Activated CD4-positive, alpha-beta T cell treated with anti-CD3 and anti-CD28 coated beads, Interleukin-2, amount 50 U/mL, for 48 hours (primary cell): ENCODE measurements at places on chromosomes 1 and 21.

DNA sequence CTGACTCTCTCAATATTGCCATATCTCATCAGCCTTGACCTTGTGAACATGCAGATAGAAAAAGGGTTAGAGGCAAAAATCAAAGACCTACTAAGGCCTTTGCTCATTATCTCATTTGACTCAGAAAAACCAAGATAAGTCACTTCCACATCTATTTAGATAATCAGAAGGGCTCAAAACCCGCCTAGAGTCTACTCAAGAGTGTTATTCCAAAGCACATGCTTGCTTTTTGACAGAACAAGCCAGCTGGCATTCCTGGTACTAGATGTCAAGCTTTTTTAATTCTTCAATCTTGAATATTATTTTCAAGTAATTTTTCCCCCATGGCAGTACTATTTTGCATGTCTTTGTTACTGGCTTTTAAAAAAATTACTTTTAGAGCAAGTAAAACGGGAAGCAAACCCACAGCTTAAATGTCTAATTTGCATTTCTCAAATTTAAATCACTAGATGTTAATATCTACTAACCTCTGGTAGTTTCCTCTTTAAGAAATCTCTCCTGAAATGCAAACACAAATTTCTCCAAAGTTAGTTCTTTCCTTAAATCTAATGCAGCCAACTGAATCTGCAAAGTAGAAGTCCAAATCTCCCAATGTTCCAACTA lies 51.5 kb downstream of the APP start:
- DNase-seq, result no peak

DNA sequence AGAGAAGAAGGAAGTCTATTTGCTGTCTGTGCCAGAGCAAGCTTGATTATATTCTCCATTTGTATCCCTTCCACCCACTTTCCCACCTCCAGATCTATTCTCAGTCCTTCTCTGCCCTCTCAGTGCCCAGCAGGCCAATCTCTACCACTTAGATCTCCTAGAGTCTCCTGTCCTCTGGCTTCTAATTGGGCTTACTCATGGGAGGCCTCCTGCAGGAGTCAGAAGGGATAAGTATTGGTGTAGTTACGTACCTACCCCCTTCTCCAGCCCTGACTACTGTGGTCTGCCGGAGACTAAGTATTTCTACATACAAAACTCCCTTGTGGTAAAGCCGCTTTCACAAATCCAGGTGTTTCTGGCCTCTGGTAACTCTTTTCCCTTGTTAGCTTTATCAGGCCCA lies 221.2 kb downstream of the PTGER3 start:
- DNase-seq, result no peak

GRCh38 chr1:2170211-2170610 lies 24.4 kb downstream of the FAAP20 start:
- DNase-seq, result no peak

GRCh38 chr1:114379358-114379757 lies 131.6 kb downstream of the TRIM33 start:
- no peak for DNase-seq

- DNase-seq, result no peak
Observed at GRCh38 chr1:180560200-180560867, 1.6 kb downstream of the OVAAL start.

- no peak for DNase-seq
Observed at GRCh38 chr21:26461500-26461899, 111.6 kb downstream of the CYYR1 start.

DNA sequence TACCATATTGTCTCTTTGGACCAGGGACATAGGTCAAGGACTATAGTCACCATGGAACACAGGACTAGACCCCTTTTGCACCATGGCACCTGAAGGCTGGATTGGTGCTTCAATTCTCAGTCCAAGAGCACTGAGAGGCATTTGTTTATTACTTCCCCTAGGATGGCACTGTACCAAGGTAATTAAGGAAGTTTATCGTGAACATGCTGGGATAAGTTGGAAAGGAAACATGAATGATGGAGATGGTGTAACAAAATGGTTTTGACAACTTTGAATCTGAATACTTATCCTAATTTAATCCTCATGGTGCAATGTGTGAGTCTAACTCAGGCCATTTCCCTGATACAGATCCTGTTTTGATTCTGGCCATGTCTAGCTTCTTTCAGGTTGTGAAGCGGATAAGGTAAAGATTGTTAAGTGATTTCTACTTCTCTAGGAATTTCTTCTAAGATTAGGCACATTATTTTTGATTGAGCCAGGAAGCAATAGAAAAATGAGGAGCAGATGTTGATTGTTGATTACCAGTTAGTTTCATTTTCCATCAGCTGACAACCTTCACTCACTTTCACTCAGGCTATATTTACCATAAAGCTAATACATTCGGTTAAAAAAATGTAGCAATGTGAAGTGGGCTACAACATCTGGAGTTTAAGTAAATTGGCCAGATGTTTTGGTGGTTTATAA lies 37.3 kb upstream of the SIPA1L2 start:
- DNase-seq, result no peak

- no peak for DNase-seq
Observed at GRCh38 chr1:86303041-86303690, 93.0 kb downstream of the ODF2L start.

- DNase-seq, result no peak
Observed at GRCh38 chr1:4773226-4773625, 118.8 kb downstream of the AJAP1 start.

DNA sequence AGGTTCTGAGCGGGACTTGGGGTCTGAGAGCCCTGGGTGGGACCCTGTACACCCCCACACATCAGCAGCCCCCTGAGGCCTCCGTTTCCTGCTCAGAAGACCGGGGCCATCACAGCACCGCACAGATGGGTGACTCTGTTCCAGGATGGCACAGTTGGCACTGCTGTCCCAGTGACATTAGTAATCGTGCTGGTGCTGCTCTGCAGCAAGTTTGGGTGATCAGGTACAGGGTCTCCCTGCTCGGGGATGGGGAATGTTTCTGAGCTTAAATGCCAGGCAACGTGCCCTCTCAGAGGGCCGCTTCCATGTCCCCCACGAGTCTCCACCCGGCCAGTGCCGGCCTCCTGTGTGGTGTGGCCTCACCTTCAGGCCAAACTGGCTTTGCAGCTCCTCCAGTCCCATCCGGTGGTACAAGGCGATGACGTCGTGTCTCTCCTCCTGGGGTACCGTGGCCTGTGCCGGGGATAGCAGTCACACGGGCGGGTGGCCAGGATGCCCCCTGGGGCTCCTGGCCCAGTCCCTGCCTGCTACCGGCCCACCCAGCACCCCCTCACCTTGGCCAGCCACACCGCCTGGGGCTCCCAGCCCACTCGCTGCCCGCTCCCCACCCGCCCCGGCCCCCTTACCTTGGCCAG lies 17.1 kb downstream of the PRXL2B start:
- no peak for DNase-seq

DNA sequence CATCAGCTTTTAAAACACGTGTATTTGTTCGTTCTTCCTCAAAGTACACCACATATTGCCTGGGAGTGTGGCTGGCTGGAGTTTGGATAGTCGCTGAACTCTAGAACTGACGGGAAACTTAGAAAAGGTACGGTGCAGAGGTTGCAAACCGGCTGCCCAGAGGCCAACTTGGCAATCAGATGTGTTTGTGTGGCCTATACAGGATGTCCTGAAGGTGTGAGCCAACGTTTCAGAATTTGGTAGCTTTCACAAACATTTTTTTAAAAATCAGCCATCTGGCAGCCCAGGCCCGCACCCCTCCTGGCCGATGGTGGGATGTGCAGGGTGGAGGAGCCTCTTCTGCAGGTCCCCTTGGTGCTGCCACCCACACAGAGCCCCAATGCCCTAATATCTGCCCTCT lies 73.6 kb upstream of the SLC25A33 start:
- DNase-seq, result no peak

DNA sequence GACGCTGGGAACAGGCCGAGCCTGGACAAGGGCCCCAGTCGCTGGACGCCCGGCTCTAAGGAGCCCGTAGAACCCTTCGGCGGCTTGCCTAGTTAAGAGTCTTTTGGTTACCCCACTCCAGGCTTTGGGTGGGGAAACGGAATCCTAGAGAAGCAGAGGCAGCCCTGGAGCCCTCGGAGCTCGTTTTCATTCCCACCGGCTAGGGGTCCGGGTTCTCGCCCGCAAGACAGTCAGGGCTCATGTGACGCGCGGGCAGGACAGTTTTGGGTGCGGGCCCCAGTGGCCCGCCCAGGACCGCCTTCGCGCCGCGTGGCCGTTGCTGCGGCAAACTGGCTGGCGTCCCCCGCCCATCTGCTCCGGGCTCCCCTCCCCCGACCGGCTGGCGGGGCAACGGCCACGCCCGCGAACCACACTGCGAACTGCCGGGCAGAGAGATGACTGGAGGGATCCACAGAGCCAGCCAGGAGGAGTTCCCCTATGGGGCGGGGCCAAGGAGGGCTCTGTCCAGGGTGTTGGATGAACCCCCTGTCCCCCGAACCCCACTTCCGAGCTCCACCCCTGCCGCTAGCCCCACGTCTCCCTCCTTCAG lies 829 bp upstream of the HES2 start:
- DNase-seq, result peak; percentile 22

- no peak for DNase-seq
Observed at GRCh38 chr1:29793653-29794348, 557.5 kb downstream of the PTPRU start.

DNA sequence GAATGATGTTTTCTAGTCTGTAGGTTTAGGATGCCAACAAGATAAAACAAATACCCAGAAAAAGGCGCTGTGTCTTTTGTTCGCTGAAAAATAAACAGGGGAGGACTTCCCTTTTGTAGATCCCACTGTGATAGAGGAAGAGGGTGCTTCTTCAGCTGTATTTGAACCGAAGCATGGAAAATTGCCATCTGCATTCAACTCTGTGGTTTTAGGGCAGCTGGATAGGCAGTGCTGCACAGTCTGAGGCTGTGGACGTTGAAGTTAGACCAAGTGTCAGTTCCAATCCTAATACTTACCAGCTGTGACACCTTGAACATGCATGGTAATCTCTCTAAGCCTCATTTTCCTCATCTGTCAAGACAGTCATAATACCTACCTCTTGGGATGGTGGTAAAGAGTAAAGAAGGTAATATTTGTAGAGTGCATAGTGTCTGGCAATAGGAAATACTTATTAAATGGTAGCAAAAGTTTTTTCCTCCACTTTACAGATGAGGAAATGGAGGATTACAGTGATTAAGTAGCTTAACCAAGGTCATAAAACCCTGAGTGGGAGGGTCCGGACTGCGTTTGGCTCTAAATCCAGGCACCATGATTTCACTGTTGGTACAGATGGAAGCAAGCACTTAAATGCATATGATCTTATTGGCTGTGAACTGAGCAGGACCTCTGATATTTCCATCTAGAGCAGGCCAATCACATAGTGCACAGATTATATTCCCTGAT lies 48.5 kb downstream of the UTP25 start:
- no peak for DNase-seq

- no peak for DNase-seq
Observed at GRCh38 chr1:231393668-231394067, 28.4 kb downstream of the EGLN1 start.

GRCh38 chr1:184433956-184434502 lies 47.2 kb downstream of the C1orf21 start:
- no peak for DNase-seq

DNA sequence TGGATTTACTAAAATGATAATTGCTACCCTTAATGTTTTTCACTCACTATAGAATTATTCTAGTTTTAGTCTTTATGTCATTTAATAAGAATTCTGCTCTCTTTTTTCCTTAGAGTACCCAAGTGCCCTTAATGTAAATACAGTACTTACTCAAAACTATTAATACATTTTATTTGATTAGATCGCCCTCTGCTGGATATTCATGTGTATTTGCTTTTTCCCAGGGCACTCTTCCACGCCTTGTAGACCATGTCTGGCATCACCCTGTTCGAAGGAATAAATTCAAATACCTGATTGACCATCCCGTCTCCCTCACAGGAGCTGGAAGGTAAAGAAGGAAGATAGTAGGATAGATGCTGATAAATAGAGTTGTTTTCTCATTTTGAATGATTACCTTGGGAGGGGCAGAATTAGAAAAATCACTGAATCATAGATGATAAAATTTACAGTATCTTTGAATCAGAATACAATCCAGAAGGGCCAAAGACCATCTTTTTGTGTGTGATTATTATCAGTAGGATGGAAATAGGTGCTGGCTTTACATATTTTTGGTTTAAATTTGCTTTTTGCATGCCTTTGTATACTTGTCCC lies 4.1 kb downstream of the AXDND1 start:
- DNase-seq, result peak; percentile 27

DNA sequence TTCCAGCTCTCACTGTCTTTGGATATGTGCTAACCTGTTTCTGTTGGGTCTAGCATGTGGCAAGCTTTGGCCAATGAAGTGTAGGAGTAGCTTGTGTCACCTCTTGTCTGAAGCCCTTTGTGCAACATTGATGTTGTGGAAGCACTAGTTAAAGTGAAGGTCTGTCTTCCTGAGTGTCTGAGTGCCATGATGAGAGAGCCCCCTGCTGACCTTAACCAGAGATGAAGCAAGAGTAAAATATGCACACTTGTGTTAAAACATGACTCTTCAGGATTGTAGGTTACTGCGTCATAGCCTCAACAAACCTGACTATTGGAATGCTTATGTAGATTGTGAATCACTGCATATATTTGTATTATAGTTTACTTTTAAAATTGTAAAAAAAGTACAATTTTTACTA lies 103.7 kb downstream of the NCAM2 start:
- DNase-seq, result no peak

DNA sequence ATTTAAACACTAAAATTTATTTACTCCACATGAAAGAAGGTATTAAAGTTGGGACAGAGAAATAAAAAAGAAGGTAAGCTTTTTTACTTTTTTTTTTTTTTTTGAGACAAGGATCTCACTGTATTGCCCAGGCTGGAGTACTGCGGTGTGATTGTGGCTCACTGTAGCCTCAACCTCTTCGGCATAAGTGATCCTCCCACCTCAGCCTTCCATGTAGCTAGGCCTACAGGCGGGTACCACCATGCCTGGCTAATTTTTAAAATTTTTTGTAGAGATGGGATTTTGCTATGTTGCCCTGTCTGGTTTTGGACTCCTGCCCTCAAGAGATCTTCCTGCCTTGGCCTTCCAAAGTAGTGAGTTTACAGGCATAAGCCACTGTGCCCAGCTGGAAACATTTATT lies 106.6 kb downstream of the ITSN1 start:
- DNase-seq, result no peak

DNA sequence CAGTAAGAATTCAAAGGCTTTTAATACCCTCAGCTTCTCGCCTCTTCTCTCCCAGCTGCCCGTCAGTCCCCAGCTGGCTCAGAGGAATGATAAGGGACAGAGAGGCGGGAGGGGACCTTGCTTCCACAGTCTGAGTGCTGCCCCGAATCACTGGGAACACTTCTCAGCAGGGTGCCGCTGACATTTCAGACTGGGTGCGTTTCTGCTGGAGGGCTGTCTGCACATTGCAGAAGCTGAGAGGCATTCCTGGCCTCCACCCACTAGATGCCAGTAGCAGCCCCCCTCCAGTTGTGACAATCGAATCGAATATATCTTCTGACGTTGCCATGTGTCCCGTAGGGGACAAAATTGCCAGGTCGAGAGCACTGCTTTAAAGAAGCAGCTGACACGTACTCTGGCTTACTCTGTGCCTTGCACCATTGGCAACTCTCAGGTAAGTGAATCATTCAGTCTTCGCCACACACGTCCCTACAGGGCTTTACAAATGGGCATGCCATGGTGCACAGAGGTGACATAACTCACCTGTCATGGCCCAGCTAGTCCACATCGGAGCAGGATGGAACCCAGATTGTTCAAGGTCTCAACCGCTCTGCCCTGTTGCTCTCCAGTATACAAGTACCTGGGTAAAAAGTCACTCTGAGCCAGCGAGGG lies 23.9 kb downstream of the CTNNBIP1 start:
- DNase-seq, result no peak

GRCh38 chr1:209038316-209038715 lies 545.2 kb upstream of the CAMK1G start:
- no peak for DNase-seq

GRCh38 chr1:36703526-36704208 lies 221.0 kb upstream of the CSF3R start:
- DNase-seq, result peak; percentile 75

- DNase-seq, result no peak
Observed at GRCh38 chr1:212313616-212314015, 28.4 kb downstream of the PPP2R5A start.
